Nephron progenitor cell (in vitro differentiated cells): ENCODE measurements at places on chromosomes 13 and 19.

GRCh38 chr13:66076417-66076816 is 1153.7 kb downstream of the PCDH9 start:
- no peak for DNase-seq

- no peak for DNase-seq
Observed at GRCh38 chr19:38318660-38319059, 985 bp upstream of the KCNK6 start.

GRCh38 chr13:72931311-72931710 is 127.5 kb upstream of the KLF5 start:
- DNase-seq: no peak

DNA sequence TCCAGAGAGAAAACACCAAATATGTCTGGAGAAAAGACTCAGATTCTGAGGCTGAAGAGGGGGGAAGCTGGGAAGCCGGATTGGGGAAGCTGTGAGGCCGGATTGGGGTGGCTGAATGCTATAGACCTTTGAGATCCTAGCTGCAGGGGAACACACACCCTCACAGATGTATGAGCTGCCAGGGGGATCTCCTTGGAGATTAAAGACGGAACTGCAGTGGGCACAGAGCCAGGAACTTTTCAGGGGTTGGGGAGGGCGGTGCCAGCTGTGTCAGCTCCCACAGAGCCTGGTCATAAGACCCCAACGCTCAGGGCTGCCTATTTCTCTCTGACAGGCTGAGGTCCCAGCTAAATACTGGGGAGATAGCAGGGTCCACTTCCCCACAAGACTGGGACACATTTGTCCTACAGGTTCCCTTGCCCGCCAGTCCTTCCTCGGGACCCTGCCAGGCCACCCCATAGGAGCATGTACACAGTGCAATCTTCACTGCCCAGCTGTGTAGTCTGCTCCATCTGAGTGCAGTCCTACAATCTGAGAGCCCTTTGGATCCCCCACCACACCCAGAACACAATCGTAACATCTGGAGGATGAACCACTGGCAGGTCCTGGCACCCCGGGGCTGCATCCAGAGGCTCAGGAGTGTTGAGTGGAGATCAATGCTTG is 1893.9 kb downstream of the PCDH9 start:
- no peak for DNase-seq

- DNase-seq: no peak
Observed at GRCh38 chr13:27358420-27358819, 66.0 kb upstream of the GTF3A start.

DNA sequence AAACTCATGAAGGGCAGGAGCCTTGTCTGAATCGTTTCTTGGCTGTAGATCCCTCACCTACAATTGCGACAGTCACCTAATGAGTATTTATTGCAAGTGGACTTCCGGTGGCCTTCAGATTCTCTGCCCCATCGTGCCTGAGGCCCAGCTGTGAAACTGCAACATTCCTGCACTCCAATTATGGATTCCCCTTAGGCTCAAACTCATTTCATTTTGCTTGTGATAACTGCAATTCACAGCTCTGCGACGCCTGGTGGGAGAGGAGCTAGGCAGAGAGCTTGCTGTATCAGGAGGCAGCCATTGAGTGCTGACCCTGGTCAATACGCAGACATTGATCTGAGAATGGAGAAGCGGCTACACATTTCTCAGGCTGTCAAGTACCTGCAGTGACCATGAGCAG is 59.0 kb downstream of the CCDC70 start:
- no peak for DNase-seq

DNA sequence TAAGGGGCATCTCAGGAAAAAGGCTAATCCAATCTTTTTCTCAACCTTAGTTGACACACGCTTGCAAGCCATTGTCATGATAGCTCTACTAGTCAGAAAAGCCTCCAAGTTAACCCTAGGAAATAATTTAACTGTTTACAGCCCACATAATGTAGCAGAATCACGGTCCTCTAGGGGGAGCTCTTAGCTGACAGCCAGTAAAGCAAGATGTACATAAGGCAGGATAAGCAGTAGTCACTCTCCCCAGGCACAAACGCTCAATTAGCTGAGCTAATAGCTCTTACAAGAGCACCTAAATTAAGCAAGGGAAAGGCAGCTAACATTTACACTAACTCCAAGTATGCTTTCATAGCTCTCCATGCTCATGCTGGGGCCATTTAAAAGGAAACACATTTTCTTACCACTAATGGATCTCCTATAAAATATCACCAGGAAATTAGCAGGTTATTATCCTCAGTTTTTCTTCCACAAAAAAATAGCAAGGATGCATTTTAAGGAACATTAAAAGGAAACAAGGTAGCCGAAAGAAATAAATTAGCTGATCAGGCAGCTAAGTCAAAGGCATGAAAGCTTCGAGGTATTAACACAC is 33.7 kb upstream of the ZSCAN5A start:
- DNase-seq: no peak

GRCh38 chr19:49119411-49120324 is at the start of gene PPFIA3:
Gene PPFIA3, plus strand, starts transcription at chr19:49119544. Its CDS starts 8,330 bp downstream, at chr19:49127874.
- DNase-seq: peak; percentile 85

DNA sequence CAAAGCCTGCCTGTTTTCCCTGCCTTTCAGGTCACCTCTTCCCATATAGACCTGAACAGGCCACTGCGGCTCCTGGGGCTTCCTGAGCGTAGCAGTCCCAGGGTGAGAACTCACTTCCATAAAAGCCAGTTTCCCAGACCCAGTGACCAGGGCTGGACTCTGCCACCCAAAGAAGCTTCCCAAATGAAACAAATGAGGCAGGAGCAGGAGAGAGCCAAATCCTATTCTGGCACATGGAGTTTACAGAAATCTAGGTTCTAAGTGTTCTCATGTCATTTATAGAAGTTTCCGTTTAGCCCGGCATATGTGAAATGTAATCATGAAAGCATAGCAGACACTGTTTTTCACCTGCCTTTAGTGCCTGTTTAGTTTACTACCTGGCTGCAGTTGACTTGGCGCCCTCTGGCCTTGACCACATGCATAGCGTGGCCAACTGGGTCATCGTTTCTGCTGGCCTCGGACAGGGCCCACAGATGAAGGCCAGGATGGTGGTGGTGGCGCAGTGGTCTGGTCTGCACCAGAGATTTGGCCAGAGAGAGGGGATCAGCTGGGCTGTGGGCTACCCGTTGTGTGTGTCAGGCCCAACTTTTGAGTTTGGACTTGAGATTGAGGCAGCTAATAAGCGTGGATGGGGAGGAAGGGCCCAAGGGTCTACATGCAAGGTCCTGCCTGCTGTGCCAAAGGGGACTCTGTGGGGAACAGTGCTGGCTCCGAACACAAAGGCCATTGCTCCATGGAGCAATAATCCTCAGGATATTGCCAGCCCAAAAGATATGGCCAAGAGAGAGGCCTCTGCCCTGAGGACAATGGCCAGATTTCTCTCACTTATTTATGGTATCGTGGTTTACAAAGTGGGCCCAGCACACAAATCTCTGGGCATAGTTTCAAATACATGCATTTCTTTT is 43.3 kb downstream of the NFIX start:
- DNase-seq: no peak

GRCh38 chr13:51191743-51192142 is 30.5 kb upstream of the FAM124A start:
- DNase-seq: no peak
